Erythroblast (primary cell): ENCODE measurements at places on chromosomes 2 and 18.

GRCh38 chr2:169036736-169037440 lies 5.8 kb upstream of the ABCB11 start:
- DNase-seq, result no peak

GRCh38 chr18:79393635-79394533 lies 1.8 kb upstream of the NFATC1 start:
- peak; percentile 82 for DNase-seq

DNA sequence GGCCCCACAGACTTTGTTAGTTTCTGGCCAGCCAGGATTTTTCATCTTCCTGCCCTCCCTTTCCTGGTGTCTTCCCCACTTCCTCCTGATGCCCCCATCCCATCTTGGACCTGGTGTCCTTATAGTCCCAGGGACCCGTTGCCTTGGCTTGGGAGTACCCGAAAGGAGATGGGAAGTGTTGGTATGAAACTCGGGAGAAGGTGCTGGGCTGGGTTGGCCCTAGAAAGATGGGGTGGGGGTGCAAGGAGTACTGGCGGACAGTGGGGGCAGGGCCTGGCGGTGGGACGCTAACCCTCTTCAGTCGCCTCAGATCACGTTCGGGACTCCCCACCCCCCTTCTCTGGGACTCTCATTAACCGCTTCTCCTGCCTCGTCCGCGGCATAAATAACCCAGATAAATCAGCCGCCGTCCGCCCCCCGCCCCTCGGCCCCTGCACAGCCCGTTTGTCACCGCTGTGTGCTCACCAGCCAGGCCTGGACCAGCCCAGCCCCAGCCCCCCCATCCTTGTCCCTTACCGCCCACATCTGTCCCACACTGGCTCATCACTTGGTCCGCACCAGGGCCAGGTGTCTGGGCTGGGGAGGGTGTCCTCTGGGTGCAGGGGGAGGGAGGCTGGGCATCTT lies 3.7 kb upstream of the ASIC4 start:
- peak; percentile 50 for DNase-seq

DNA sequence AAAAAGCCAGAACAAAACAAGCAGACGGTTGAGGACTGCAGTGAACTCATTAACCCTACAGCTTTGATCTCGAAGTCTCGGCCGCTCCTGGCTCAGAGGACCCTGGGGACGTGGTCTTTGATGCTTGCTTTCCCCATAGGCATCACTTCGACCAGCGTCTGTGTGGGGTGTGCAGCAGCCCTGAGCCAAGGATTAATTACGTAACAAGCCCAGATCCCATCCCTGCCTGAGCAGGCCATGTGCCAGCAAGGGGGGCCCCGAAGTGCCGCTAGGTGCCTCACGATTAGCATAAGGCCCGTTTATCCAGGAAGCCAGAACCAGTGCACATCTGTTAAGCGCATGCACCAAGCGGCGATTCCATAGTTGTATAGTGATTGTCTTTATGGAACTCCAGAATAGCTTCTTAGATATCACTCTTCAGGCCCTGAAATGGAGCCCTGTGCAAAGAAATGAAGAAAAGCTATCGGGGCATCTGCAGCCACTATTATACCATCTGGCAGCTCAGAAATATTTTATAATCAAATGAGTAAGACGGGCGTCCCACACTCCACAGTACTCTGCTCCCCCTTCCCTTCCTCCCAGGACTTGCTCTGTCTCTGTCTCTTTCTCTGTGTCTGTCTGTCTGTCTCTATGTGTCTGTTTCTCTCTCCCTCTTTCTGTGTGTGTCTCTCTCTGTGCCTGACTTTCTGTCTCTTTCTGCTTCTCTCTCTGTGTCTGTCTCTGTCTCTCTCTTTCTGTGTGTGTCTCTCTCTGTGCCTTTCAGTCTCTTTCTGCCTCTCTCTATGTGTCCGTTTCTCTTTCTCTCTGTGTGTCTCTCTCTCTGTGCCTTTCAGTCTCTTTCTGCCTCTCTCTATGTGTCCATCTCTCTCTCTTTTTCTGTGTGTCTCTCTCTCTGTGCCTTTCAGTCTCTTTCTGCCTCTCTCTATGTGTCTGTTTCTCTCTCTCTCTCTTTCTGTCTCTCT lies 41.7 kb downstream of the HPCAL1 start:
- DNase-seq, result peak; percentile 12
